Activated naive CD4-positive, alpha-beta T cell treated with anti-CD3 and anti-CD28 coated beads for 36 hours (primary cell): ENCODE measurements at places on chromosomes 6 and 20. TPM values are rescaled to one million over a fixed set of nuclear protein-coding genes. Genes with fewer than 3 reads are reported as not detected.

The WFDC12 gene
- total RNA-seq, result not detected

The RNF182 gene
- not detected for total RNA-seq

The BPIFB4 gene
- not detected for total RNA-seq

- no peak overlapping the region for H3K4me3 ChIP-seq
- no peaks in the 10 kb centered on the region for H3K4me1 ChIP-seq
- H3K27ac ChIP-seq, result no peak overlapping the region
- H3K27me3 ChIP-seq, result peaks cover 6% of the 10 kb centered on the region
- DNase-seq, result no peak
These were observed 193.3 kb upstream of the MAP3K7 start for GRCh38 chr6:90780141-90780540.

DNA sequence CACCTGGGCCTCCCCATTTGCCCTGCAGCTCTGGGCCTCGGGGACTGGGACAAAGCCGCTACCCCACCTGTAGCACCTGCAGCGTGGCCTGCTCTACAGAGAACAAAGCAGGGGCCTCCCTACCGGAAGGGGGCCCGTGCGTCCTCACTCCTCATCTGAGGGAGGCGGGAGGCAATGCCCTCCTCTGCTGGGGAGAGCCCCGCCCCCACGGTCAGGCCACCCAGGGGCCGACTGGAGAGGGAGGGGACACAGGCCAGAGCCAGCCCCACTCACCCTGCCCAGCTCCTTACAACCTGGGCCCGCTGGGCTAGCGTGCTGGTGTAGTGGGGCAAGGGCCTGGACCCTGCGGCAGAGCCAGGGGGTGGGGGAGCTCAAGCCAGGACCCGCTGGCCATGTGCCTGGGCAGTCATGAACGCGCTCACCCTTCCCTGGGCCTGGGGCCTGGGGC, 8.0 kb downstream of the LAMA5 start:
- H3K4me1 ChIP-seq, result no peaks in the 10 kb centered on the region
- H3K27me3 ChIP-seq, result peaks cover 8% of the 10 kb centered on the region
- DNase-seq, result no peak
- H3K4me3 ChIP-seq, result no peak overlapping the region
